ENCODE measurements at places on chromosomes 3 and 15.

- DNase-seq, result no peak
Observed at GRCh38 chr3:133845127-133845526, 39.5 kb downstream of the SRPRB start.

GRCh38 chr3:56758539-56758981 is 43.2 kb downstream of the ARHGEF3 start:
- DNase-seq, result peak; percentile 43

- no peak for DNase-seq
Observed at GRCh38 chr15:66580643-66581042, 14.8 kb upstream of the LCTL start.

DNA sequence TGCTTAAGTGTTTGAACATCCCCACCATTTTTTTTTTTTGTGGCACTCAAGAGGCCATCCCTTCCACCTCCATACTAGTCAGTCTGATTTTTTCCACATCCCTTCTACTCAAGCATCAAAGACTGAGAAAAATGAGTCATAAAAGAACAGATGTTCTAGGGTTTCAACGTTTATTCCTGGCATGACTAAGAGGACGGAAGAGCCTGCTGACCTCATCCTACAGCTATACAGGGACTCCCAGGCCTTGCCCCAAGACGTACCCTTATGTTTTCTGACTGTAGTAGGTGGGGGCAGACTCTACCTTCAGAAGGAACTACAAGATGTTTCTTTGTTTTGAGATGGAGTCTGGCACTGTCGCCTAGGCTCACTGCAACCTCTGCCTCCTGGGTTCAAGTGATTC is 3.3 kb upstream of the ITPKA start:
- DNase-seq, result no peak

GRCh38 chr15:46207341-46207740 is 572.5 kb downstream of the SQOR start:
- DNase-seq, result no peak

- no peak for DNase-seq
Observed at GRCh38 chr3:128402998-128403397, 63.7 kb downstream of the DNAJB8 start.

GRCh38 chr15:55588070-55588814 is at the start of gene PYGO1:
Gene PYGO1, minus strand, starts transcription at chr15:55588345. Its CDS starts 462 bp downstream, at chr15:55587883.
- DNase-seq, result no peak

DNA sequence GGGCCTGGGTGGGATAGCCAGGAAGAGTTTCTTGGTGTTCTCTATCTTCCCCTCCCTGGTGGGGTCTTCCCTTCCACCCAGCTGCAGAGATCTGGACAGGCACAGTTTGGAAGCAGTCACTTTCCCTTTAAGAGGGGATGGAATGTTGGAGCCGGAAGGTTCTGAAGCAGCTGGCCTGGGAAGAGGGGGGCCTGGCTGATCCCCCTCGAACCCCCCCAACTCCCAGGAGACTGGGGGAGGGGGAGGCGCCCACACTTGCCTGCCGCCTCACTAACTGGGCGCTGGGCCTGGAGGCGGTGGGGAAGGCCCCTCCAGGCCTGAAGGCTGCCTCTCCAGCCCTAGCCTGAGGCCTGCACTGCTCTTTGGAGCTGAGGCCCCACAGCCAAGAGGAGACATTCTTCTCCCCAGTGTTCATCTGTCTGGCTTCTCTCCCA is 1.4 kb downstream of the DVL3 start:
- DNase-seq, result no peak

DNA sequence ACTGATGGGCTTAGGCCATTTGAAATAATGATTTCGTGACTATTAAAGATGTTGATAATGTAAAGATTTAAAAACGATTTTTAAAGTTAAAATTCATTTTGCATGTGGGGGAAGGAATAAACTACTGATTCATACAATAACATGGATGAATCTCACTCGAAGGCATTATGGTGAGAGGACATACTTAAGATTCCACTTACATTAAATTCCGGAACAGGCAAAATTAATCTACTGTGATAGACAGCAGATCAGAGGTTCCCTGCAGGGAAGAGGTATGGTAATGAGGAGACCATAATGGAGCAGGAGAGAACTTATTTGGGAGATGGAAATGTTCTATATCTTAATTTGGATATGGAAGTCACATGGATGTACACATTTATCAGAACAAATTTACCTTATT is 28.4 kb upstream of the RAB6B start:
- DNase-seq, result no peak

DNA sequence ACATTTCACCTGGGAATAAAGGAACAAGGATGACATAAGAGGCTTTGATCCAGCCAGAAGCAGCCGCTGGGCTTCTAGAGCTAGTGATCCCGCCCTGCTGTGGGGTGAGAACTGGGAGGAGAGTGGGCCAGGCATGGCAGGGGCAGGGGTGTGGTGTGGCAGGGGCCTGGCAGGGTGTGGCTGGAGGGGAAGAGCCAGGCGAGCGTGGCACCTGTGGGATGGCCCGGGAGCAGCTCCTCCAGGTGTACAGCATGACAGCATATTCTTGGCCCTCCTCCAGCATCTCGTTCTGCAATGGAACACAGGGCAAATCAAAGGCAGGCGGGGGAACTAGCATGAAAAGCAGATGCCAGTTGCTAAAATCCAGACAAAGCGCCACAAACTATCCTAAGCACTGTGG is 35.5 kb downstream of the CYFIP1 start:
- DNase-seq, result no peak

DNA sequence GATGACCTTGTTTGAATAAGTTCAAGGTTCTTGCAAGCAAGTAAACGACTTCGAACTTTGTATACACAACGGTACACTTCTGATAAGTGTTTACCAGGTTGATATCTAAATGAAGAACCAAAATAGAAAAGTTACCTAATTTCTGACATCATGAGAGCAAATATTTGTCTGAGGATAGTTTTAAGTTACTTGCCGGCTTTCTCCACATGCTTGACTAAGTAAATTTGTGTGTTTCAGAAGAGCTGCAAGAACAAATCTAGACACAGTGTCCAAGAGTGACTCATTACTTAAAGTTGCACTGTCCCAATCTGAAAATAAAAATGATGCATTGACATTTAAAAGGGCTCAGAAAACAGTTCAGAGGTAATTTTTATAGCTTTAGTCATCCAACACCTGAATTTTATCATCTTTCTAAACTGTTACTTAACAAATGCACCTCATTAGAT is 115.1 kb downstream of the HERC1 start:
- DNase-seq, result no peak

- DNase-seq, result no peak
Observed at GRCh38 chr3:52388348-52388821, 56.5 kb downstream of the SEMA3G start.

- DNase-seq, result no peak
Observed at GRCh38 chr15:31387479-31388118, 61.0 kb downstream of the KLF13 start.

- no peak for DNase-seq
Observed at GRCh38 chr3:176032043-176032442, 1165.2 kb downstream of the TBL1XR1 start.

DNA sequence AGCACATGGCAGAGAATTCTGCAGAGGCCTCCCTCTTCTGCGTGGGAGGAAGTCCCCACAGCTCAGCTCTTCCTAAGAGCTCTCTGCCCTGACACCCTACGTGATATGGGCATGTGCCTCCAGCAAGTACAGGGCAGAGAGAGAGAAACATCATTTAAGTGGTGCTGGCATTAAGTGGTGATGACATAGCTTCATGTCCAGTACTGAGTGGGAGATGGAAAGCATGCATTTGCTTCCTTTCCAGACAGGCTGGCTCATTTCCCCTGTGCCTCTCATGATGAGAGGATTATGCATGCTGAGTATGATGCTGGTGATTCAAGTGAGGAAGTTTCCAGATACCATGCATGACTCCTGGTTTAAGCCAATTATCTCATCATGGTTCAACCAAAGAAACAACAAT is 26.9 kb downstream of the BFSP2 start:
- DNase-seq, result no peak

GRCh38 chr3:125684199-125684598 is 88.9 kb upstream of the OSBPL11 start:
- DNase-seq, result no peak

DNA sequence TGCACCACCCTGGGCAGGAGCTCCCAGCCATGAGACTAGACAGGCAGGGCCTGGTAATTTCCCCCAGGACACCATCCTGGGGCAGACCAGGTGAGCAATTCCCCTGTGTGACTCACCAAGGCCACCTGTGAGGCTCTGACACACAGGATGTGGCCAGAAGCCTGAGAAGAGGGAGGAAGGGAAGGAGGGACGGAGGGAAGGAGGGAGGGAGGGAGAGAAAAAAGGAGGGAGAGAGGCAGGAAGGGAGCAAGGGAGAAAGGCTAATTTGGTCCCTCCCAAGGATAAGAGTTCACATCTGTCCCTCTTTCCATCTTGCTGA is 25.9 kb downstream of the WNT7A start:
- DNase-seq, result no peak

- no peak for DNase-seq
Observed at GRCh38 chr3:176948151-176948550, 249.1 kb downstream of the TBL1XR1 start.

GRCh38 chr3:9810846-9811245 is 784 bp downstream of the TTLL3 start:
- DNase-seq, result no peak

- DNase-seq, result no peak
Observed at GRCh38 chr3:87987952-87988351, 70.9 kb downstream of the CGGBP1 start.

DNA sequence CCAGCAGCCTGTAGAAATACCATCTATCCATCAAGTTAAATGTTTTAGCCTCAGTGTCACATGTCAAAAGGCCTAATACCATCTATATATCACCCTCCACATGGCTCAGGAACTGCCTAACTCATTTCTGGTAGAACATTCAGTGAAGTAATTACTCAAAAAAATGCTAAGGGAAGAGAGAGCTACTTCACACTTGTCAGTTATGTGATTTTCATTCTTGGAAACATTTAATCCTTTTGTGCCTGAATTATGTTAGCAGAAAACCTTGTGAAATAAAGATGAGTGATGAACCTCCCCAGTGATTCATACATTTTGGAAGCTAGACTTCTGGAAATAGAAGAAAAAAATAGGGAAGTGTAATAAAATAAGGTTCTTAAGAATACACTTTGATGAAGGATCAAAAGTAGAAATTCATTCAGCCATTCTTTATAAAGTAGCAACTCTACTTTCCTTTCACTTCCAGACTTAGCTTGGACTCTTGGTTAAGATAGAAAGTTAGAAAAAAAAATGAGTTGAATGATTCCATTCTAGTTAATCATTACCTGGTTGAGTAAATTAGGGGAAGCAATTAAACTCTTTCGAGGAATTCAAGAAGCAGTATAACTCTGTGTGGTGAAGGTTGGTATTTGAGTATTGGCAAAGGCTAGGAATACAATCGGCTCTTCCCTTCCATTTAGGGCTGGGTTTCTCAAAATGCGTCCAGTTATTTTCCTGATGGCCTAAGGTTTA is 3.6 kb downstream of the OTOL1 start:
- DNase-seq, result no peak

GRCh38 chr3:15926871-15927270 is 129.1 kb upstream of the ANKRD28 start:
- DNase-seq, result no peak

DNA sequence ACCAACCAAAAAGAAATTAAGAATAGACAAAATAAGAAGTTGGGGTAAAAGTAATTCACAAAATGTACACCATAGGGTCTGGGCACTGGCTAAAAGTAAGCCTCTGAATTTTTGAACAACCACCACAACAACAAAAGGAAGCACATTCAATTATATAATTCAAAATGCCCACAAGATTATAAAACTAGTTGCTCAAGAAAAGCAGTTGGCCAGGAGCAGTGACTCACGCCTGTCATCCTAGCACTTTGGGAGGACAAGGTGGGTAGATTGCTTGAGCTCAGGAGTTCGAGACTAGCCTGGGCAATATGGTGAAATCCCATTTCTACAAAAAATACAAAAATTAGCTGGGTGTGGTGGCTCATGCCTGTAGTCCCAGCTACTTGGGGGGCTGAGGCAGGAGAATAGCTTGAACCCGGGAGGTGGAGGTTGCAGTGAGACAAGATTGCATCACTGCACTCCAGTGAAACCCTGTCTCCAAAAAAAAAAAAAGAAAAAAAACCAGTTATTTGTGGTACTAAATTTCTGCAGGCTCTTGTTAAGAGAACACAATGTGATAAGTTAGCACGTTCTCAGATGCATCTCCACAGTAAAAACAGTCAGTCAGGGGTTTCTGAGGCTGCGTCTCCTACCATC is 6.6 kb upstream of the ATP11B start:
- no peak for DNase-seq

GRCh38 chr3:102059145-102059943 is 210.0 kb downstream of the NFKBIZ start:
- peak; percentile 20 for DNase-seq

DNA sequence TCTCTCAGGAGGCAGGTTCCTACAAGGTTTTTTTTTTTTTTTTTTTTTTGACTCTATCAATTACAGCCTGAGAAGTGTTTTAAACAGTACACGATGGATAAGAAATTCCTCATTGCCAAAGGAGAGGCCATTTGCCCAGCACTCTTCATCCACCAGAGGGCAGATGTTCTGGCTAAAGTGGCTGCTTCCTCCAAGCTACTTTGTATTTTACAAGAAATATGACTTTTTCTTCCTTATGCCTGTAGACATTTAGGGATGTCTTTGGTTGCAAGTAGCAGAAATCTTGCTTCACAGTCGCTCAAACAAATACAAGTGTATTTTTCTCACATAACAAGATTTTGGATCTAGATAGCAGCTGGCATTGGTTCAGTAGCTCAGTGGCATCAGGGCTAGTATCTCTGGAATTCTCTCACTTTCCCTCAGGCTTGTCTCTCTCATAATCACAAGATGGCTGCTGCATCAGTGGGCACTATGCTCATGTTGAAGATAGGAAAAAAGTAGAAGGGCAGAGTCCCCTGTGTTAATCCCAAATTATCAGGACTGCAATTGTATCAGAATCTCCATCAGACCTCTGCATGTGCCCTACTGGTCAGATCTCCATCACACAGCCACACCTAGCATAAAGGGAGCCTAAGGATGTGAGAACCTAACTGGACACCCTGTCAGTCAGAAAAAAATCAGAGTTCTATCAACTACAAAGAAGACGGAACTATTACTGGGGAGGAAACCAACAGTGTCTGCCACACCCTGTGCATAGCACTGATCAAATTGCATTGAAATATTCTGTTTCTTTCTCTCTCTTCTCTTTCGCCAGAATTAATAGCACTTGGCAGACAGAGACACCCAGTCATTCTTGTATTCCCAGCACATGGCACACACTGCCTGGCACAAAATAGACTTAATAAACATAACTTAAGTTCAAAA is 138.9 kb upstream of the COL8A1 start:
- DNase-seq, result no peak

- no peak for DNase-seq
Observed at GRCh38 chr3:27458929-27459328, 25.3 kb downstream of the SLC4A7 start.

DNA sequence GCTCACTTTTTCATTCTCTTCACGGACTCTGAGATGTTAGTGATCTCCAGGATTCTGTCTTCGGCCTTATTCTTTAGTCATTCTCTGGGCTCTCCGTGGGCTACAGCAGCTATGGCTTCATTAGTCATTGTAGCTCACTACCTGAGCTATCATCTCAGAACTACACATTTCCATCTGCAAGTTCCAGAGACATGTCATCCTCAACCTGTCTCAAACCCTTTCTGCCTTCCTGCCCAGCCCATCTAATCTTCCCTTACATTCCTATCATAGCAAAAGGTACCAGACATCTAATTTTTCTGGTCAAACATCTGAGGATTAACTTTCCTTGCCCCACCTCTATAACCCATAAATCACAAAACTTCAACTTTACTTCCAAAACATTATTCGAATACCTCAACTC is 13.2 kb downstream of the TSPAN3 start:
- no peak for DNase-seq

- DNase-seq, result no peak
Observed at GRCh38 chr15:83992324-83993031, 243.1 kb upstream of the GOLGA6L4 start.
